ENCODE measurements at places on chromosomes 2 and 18.

DNA sequence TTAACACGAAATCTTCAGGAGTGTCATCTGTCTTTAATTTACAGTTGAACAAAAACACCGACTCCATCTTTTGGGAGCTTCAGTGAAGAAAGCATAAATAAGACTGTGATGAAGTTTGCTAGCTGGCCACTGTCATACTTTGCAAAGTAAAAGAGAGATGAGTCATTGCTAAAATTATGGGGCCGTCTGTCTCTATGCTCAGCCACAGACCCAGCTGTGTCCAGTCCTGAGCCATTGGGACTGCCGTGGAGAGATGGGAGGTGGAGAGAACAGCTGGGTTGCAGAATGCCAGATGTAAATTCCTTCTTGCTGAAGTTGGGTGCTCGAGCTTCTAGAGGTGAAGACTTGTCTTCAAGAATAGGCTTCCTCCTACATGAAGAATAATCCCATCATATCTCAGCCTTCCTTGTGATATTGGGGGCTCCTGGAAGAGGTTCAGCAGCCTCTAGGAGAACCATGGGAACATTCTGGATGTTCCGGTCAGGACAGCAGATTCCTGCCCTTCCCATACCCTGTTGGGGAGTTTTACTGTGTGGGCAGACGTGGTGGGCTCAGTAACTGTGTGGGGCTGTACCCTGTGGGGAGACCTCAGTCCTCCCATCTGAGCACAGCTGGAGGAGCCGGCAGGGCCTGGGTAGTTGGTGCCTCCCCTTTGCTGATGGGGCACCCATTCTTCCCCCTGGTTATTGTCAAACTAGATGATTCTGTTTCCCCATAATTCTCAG lies 71.1 kb downstream of the LDLRAD4 start:
- DNase-seq, result no peak

- DNase-seq, result no peak
Observed at GRCh38 chr2:105518897-105519296, 120.0 kb upstream of the FHL2 start.

DNA sequence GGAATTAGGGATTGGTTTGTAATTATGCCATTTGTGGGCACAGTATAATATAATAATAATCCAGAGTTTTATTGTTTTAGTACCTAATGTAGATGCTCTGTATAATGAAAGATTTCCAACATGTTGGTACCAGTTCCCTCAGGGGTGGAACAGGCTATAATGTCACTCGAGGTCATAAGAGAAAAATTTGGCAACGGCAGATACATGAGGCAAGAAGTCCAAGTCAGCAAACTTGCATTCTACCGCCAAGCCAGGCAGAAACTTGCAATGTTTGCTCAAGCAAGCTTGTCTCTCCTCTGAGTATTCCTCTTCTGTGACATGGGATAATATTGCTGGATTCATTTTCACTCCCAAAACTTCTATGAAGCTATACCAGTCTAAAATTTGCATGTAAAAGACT lies 520.0 kb upstream of the SALL3 start:
- no peak for DNase-seq

DNA sequence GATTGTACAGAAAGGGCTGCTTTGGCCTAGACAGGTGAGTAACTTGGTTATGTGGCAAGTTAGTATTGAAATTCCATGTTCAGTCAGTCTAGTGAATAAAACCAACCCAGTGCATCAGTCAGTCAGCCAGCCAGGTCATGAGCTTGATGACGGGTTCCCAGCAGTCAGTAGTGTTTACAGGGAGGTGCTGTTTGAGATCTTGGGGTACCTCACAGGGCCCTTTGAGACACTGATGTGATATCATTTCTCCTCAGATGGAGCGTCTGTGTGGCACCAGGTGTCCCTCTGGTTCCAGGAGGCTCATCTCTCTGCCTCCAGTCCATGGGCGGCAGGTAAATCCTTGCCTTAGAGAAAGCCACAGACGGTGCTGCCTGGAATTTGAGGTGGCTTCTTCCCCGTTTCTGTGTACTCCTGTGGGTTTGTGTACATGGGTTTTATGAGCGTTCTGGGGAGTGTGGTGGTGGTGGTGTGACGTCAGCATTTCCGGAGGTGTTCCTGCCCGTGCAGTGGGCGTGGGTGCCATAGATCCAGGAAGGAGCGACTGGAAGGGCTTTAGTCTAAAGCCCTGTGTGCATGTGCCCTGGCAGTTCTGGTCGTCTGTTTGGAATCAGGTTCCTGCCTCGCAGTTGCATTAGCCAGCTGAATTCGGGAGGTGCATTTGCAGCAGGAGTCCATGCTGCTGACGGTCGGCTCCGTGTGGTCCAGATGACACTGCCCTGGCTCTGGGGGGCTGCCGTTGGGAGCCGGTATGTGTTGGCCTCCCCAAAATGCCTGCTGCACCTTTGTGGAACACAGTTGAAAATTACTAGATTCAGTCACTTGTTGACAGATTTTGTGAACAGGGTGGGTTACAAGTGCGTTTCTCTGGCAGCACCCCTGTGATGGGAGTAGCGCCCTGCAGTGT lies 2.1 kb downstream of the CTDP1 start:
- DNase-seq, result no peak

GRCh38 chr2:85813211-85813981 lies 59.6 kb downstream of the ATOH8 start:
- no peak for DNase-seq

- no peak for DNase-seq
Observed at GRCh38 chr18:23565916-23566547, 20.3 kb downstream of the NPC1 start.
